ENCODE measurements at places on chromosomes 3 and 15. TPM values are rescaled to one million over a fixed set of nuclear protein-coding genes. Genes with fewer than 3 reads are reported as not detected.

FBXL22 gene
- total RNA-seq: 14.4 TPM

ANKDD1A gene
- total RNA-seq: 5.4 TPM

PPARG gene
- 0.32 TPM for total RNA-seq

GRCh38 chr15:66832664-66833063 lies 130.6 kb downstream of the SMAD6 start:
- peak; percentile 90 for DNase-seq

GRCh38 chr3:53156368-53156834 lies 4.6 kb upstream of the PRKCD start:
- no peak for DNase-seq

GRCh38 chr3:127814325-127814781 lies 8.0 kb downstream of the MGLL start:
- DNase-seq: no peak

GRCh38 chr3:128550471-128551126 lies 57.6 kb upstream of the GATA2 start:
- DNase-seq: no peak

DNA sequence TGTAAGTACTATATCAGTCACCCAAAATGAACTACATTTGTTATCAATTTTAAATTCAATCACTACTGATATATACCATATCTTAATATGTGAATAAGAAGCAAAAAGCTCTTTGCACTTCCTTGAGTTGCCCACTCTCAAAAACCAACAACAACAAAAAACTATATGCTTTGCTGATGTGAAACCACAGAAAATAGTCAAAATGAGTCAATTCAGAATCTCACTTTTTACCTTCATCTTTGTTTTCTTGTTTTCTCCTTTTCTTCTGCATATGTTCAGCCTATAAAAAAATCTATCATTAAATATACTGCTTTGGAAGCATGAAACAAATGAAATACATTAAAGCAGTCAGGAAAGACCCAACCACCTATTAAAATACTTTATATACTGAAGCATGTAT lies 80.7 kb downstream of the UBR1 start:
- DNase-seq: no peak
